ENCODE measurements at places on chromosomes 4 and X.

- DNase-seq = no peak
Measured at GRCh38 chr4:10816571-10816970, 132.0 kb upstream of the CLNK start.

- no peak for DNase-seq
Measured at GRCh38 chr4:145815027-145815612, 123.5 kb downstream of the ZNF827 start.

GRCh38 chr4:162392946-162393345, 229.1 kb upstream of the FSTL5 start:
- DNase-seq = no peak

- DNase-seq = no peak
Measured at GRCh38 chr4:116055857-116056827, 942.7 kb upstream of the NDST4 start.

GRCh38 chrX:148567779-148568178, 67.4 kb downstream of the AFF2 start:
- no peak for DNase-seq

Data from HS-27A (cell line).